ENCODE measurements at places on chromosomes 11 and 22. TPM values are rescaled to one million over a fixed set of nuclear protein-coding genes. Genes with fewer than 3 reads are reported as not detected.
A peak's percentile ranks its signal among the peaks of the same experiment; 100 is the strongest.

DNA sequence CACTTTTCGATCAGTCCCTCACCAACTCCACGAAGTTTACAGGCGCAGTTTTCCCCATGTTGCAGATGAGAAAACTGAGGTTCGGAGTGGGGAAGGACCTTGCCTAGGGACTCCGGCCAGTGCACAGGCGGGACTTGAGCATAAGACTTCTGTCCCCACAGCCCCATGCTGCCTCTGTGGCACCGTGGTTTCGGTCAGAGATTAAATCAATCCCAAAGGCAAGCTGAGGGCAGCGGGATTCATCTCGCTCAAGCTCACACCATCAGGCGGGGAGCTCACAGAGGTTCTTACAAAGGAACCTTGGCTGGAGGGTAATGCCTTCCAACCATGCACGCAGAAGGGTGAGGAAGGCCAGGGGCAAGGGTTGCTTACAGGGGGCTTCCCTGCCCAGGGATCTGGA lies 115.5 kb downstream of the PHF21B start:
- no peaks in the 10 kb centered on the region for H3K36me3 ChIP-seq
- H3K27ac ChIP-seq, result no peak overlapping the region
- DNase-seq, result no peak

DNA sequence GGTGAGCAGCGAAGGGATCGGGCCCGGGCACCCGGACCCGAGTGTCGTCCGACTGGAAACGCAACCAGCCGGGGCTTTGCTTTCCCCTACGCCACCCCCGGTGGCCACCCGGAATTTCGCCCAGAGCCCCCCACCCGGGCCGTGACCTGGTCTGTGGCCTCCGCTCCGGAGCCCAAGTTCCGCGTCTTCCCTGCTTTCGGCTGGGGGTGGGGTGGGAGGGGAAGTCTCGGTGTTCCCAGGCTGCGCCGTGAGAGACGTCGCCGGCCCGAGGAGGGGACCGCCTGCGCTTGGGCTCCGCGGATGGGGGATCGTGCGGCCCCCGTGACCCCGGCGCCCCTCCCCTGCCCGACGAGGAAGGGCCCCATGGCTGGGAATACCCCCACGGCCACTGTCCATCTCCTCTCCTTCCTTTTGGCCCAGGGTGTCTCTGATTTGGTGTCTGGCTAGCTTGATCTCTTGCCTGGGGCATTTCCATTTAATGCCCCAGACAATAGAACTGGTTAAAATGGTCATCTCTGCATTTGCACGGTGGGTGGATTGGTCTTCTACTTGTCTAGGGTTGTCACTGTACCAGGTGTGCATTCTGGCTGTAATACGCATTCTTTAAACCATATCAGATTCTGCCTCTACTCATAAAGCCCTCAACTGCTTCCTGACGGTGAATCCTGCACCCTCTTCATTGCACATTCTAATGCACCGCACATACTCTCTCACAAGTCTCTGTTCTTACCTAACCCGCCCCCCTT lies 789 bp downstream of the SIK2 start:
- DNase-seq, result peak; percentile 27
- peak overlapping the region; percentile 92 for H3K27ac ChIP-seq
- H3K36me3 ChIP-seq, result peaks cover 2% of the 10 kb centered on the region
- H3K4me3 ChIP-seq, result peak overlapping the region; percentile 97
- H3K27me3 ChIP-seq, result peaks cover 2% of the 10 kb centered on the region

- H3K27me3 ChIP-seq, result peaks cover 10% of the 10 kb centered on the region
- H3K36me3 ChIP-seq, result no peaks in the 10 kb centered on the region
- H3K4me1 ChIP-seq, result peaks cover 4% of the 10 kb centered on the region
- no peak overlapping the region for H3K27ac ChIP-seq
- H3K4me3 ChIP-seq, result no peak overlapping the region
Measured at GRCh38 chr11:19394525-19395016, 153.8 kb upstream of the E2F8 start.

- H3K27me3 ChIP-seq, result no peaks in the 10 kb centered on the region
- H3K4me1 ChIP-seq, result peaks cover 64% of the 10 kb centered on the region
- H3K36me3 ChIP-seq, result peaks cover 67% of the 10 kb centered on the region
Measured at GRCh38 chr11:60974726-60975125, 3.2 kb downstream of the CD6 start.

- no peaks in the 10 kb centered on the region for H3K36me3 ChIP-seq
- no peak overlapping the region for H3K27ac ChIP-seq
Measured at GRCh38 chr11:37908219-37908548, 1310.1 kb upstream of the RAG2 start.

DNA sequence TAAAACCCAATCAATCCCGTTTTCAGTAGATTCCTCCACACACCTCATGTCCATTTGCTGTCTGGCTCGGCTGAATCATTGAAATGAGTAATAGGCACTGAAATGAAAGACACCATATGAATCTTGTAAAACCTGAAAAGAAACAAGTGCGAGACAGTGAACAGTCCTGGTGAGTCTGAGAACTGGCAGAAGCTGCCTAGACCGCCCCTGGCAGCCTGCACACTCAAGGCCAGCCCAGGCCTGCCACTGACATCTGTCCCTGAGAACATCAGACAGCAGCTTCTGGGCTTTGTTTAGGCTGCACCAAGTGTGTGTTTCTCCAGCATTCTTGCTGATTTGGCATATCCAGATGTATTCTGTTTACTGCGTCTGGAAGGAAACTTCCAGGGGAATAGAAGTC lies 44.8 kb downstream of the ENDOD1 start:
- no peak overlapping the region for H3K4me3 ChIP-seq
- peaks cover 9% of the 10 kb centered on the region for H3K4me1 ChIP-seq
- no peak overlapping the region for H3K27ac ChIP-seq
- peaks cover 9% of the 10 kb centered on the region for H3K36me3 ChIP-seq
- H3K27me3 ChIP-seq, result no peaks in the 10 kb centered on the region

DNA sequence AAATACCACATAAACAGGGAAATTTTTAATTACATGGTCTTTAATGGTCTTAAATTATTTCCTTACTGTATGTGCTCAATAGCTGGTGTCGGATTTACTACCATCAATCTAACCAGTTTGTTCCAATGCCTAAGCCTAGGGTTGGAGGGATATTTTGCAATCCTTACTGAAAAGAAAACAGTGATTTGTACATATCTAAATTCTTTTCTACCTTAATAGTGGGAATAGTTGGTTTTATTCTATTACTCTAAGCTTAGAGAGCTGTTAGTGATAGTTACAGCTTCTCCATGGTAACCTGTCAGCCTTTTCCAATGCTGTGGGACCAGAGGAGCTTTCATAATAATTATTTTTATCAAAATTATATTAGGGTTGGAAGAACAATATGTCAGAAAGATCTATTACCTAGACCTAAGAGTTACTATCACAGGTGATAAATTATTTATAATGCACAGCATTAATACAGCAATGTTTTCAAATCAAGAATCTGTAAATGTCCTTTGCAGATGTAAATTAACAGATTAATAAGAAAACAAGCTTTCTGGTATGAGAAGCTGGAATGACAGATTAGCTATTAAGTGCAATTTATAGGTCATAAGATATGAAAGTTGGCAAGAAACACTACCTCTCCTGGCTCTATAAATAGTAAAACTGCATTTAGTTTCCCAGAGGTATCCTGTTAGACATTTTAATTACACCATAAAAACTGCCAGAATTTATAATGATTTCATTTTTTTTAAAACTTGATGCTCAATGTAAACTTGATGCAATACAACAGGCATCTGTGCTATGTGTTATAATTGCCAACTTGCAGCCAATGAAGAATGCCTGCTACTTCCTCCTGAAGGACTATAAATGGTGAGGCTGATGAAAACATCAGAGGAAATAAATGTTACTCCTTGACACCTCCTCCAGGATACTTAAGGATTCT lies 262.0 kb upstream of the PITPNB start:
- H3K27me3 ChIP-seq, result peaks cover 5% of the 10 kb centered on the region

TRIM6 gene
- total RNA-seq, result 0.37 TPM

TTC12 gene
- total RNA-seq, result 21.8 TPM

MPEG1 gene
- not detected for total RNA-seq
